ENCODE measurements at places on chromosomes 13 and 19.

GRCh38 chr13:43074824-43075510, 51.6 kb downstream of the DNAJC15 start:
- no peak for DNase-seq

GRCh38 chr13:46605076-46605824, 52.3 kb downstream of the LRCH1 start:
- DNase-seq = no peak

GRCh38 chr13:113138792-113139551, 16.4 kb downstream of the F10 start:
- no peak for DNase-seq

DNA sequence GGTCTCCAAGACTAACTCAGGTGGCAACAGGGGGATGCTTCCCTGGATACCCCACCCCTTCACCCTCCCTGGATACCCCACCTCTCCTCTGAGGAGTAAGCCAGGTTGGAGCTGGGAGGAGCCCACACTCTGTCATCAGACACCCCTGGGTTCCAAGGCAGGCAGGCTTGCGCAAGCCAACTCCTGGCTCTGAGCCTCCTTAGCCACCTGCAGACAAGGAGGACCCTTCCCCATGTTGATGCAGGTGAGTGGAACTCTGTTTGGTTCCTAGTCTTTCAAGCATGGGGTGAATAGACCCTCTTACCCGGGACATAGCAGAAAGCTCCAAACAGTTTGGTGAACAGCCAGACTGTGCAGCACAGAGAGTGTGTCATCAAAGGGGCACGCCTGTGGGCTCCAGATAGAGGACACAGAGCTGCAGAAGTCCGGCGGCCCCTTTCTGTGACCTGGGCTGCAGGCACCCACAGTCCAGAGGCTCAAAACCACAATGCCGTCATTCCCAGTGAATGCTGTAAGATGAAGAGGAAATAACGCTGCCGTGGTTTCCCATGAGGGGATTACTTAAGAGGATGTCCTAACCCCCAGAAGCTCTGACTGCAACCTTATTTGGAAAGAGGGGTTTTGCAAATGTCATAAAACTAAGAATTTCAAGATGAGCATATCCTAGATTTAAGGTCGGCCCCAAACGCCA, 12.1 kb upstream of the HAS1 start:
- peak; percentile 45 for DNase-seq

GRCh38 chr13:57739089-57739488, 107.5 kb downstream of the PCDH17 start:
- no peak for DNase-seq

DNA sequence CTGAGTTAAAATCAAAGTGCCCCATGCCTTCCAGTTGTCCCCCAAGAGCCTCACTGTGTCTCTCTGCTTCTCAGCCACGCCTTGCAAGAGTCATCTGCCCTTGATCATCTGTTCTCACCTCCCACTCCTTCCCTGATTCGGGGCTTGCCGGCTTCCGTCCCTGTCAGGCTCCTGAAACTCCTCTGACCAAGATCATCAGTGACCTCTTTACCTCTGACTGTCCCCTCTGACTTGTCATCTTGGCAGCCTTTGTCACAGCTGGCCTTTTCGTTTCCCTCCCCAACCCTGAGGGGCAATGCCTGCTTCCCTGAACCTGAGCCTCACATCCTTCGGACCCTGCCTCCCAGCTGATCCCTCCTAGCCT, 66.3 kb downstream of the MAP4K1 start:
- DNase-seq = no peak

GRCh38 chr19:5934774-5935472, 20.9 kb downstream of the CAPS start:
- no peak for DNase-seq

DNA sequence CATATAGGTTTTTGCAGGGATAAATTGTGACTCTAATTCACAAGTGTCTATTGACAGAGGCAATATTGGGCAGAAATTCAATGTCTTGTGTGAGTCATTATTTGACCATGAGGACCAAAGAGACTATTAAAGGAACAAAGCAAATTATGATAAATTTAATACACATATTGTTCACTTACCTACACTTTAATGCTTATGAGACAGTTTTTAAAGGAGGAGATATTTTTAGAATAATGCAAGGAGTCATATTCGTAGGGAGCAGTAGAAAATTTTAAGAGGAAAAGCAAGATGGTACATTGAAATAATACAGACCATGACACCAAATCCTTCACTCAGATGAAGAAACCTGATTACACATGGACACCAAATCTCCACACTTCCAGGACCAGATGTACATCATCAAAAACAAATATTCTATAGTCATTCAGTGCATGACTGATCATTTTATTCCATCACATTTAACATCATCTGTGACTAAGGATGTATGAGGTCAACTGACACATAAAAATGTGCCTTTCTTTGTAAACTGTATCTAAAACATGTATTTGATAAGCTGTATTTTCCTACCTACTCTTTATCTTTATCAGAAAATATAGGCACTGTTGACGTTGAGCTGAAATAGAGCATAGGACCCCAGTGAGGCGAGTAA, 4.2 kb upstream of the OR7A17 start:
- no peak for DNase-seq

GRCh38 chr19:16420781-16421386, 50.9 kb downstream of the EPS15L1 start:
- DNase-seq = no peak

DNA sequence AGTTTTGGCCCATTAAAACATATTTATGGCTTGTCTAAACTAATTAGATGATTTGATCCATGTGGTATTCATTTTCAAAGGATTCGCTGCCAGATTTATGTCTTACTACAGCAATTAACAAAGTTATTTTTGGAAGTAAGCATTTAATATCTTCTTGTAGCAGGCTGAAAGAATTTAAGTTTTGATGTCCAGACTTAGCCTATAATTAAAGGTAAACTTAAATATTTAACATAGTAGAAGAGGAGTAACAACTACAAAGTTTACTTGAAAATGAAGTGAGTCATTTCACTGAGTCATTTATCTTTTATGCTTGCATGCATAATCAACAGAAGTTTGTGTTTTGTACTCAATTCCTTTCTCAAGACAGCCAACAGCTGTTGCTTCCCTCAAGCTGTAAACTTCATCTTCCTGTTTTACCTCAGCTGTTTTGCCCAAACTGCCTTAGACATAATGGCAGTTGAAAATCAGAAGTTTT, 58.1 kb downstream of the EDNRB start:
- DNase-seq = no peak

GRCh38 chr19:12156223-12157058, at the start of gene ZNF625:
Gene ZNF625 (minus strand): TSS chr19:12156734. CDS start chr19:12156558, 176 bp downstream.
- DNase-seq = peak; percentile 21

DNA sequence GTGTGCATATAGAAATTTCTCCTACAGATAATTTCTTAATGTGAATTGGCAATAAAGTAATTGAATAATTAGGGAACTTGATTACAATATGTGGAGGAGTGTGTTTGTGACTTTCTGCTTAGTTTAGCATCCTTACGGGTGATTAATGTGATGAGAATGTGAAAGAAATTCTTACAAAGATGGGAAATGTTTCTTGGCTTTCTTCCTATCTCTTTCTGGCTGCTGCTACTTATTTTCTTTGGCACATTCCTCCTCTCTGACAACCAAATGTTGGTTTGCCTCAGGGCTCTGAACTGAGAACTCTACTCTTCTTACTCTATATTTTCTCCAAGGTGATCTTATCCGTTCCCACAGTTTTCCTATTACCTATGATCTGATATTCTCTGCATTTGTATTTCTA, 300.1 kb downstream of the TBC1D4 start:
- DNase-seq = no peak

GRCh38 chr19:29380581-29380980, 145.2 kb upstream of the VSTM2B start:
- DNase-seq = no peak

DNA sequence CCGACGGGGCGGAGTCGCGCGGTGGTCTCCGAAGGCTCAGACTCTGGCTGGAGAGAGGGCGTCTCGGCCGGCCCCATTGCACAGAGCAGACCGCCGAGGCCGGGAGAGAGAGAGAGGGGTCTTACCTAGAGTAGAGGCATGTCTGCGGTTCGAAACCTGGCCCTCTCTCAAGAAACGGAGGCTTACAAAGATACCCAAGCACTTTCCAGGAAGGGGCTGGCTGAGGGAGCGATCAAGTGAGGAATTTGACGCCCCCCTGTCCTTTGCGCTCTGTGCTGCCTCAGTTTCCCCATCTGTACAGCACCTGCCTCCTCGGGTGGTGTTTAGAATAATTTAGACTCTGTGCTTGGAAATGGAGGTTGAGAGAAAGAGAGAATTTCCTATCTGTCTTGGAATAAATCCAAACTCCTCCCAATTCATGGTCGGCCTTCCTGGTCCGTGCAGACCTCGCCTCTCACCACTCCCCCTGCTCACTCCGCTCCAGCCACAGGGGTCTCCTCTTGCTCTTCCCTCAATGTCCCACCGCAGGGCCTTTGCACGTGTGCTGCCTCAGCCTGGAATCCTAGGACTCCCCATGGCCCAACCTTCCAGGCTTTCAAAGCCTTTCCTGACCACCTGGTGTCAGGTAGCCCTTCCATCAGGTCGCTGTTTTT, 658 bp upstream of the ISOC2 start:
- DNase-seq = no peak

DNA sequence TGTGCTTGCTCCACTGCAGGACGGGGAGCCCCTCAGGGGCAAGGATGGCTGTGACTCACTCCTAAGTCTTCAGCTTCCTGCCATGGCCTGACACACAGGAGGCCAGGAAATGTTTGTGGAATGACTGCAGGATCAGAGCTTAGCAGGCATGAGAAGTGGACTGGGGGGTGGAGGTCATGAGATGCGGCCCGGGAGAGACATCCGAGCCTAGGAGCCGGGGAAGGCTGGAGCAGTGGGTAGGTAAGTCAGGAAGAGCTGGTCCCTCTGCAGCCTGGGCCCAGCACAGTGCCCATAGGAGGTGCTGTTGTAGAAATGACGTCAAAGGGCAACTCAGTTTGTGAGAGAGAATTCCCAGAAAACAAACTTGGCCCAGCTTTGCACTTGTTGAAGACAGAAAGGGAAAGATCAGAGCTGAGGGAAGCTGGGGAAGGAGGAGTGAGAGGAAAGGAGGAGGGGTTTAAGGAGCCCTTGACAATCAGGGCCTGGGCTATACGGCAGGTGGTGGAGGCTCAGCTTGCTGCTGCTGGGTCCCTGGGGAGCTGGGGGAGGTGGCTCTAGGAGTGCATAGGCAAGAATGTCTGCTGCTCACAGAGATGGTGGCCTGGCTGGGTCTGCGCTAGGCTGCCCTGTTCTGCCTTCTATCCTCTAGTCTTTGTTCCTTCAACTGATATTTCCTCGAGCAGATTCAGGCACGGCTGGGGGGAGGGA, 18.5 kb downstream of the POU2F2 start:
- peak; percentile 44 for DNase-seq

DNA sequence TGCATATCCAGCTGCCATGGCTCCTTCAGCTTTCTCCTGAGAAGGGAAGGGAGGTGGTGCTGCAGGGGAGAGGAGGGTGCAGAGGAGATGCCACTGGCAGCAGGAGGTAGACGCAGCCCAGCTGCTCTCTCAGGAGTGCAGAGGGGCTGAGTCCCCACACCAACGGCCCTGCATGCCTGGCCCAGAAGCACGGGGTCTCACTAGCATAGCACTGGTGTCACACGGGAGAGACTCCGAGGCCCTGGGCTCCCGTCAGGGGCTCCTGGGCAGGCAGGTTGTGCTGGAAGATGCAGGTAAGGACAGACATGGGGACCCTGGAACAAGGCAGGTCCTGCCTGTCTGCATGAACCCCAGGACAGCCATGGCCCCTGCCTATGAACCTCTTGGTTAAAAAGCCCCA, 80.1 kb downstream of the C1QTNF9 start:
- DNase-seq = no peak

DNA sequence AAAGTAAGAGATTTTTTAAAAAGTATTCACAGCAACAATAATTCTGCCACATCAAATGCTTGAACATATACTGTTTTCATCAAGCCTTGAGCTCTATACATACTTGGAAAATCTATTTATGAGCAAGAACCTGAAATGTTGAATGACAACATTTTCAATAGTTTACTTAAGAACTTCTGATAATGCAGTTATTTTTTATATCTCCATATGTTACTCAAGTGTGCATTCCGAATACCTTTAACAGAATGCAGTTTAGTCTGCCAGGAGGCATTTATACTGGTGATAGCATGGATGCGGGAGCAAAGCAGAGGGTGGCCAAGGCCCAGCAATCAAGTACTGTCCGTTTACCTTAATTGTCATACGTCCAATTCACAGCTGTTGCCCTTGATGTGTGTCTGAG, 589.5 kb downstream of the KCTD12 start:
- no peak for DNase-seq

GRCh38 chr13:90783273-90783672, 564.2 kb upstream of the MIR17HG start:
- no peak for DNase-seq
